ENCODE measurements at places on chromosomes 13 and 19.
A peak's percentile ranks its signal among the peaks of the same experiment; 100 is the strongest.

GRCh38 chr13:27569405-27569804 lies 50.9 kb downstream of the LNX2 start:
- no peak for DNase-seq

DNA sequence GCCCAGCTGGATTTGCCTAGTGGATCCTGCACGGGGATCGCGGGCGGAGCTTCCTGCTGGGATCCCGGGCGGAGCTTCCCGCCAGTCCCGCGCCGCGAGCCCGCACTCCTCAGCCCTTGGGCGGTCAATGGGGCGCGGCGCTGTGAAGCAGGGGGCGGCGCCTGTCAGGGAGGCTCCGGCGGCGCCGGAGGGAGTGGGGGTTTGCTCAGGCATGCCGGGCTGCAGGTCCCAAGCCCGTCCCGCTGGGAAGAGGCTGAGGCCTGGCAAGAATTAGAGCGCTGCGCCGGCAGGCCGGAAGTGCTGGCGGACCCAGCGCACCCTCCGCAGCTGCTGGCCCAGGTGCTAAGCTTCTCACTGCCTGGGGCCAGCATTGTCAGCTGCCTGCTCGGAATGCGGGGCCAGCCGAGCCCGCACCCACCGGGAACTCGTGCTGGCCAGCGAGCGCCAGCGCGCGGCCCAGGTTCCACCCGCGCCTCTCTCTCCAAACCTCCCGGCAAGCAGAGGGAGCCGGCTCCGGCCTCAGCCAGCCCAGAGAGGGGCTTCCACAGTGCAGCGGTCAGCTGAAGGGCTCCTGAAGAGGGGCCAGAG lies 119.6 kb downstream of the PRR20E start:
- no peak for DNase-seq

DNA sequence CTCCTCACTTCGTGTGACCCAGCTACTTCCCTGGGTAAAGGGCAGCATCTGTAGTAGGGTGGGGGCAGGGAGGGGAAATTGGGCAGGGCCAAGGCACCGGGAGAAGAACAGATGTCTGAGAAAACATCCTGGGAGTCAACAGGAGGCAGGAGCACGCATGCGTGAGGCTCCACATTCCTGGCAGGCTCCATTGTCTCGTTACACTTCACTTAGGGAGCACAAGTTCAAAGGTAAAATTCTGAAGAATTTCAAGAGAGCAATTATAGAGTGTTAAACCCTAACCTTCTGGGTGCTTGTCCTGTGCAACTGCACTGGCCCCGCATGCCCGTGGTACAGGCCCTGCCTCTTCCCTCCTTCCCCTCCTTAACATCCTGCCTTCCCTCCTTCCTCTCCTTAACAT lies 79.6 kb upstream of the POMP start:
- DNase-seq = no peak

DNA sequence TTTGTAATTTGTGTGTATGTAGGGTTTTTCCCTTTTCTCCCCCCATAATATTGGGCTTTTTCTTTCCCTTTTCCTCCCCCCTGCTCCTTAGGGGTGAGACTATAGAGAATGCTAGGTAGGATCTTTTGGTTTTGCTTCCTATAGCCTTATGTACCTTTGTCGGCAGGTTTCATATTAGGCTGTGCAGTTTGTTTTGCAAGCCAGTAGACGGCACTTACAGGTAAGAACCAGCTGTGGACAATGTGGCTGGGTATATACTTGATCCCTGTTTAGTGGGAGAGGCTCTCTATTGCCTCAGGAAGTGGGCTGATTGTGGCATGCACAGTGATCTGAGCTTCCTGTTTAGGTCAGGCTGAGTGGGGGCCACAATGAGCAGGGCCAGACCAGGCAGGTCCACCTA lies 359.2 kb upstream of the OBI1 start:
- DNase-seq = no peak

DNA sequence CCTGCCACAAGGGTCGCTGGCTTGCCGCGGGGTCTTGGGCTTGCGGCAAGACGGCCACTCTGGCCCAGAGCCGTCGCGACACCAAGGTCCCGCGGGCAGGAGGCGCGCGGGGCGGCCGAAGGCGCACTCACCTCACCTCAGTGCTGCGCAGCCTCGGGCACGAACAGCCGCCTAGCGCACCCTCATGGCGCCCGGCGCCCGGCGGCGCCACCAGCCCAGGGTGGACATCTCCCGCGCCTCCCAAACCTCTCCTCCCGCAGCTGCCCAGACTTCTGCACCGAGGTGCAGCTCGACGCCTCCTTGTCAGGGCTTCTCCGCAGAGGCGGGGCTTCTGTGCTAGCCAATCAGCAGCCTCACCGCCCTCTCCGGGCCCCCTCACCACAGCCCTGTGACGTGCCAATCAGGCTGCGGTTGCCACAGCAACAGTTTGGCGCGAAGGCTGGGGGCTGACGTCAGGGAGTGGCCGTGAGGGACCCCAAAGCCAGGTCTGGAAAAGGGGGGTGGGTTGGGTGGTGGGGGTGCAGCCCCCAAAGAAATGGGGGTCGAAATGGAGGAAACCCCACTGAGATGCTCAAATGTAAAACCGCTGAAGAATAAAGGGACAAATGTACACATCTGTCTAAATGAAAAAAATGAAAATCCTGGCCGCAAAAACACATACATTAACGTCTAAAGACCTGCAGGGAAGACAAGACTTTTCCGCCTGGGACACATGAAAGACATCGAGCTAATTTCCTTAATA lies at the start of the genes PEG3 and ZIM2:
PEG3 (minus strand) TSS at position 276 of the 742 bp plus-strand sequence. CDS start 16,071 bp downstream, outside the sequence.
ZIM2 (minus strand) TSS at position 276 of the 742 bp plus-strand sequence. CDS start 16,449 bp downstream, outside the sequence.
- peak; percentile 42 for DNase-seq

- DNase-seq = no peak
These were observed 20.9 kb downstream of the VSTM2B start for GRCh38 chr19:29546583-29547190.

GRCh38 chr13:29362849-29363604 lies 232.5 kb downstream of the SLC7A1 start:
- no peak for DNase-seq

- DNase-seq = no peak
These were observed 54.6 kb downstream of the SPATA13 start for GRCh38 chr13:24215126-24215525.

DNA sequence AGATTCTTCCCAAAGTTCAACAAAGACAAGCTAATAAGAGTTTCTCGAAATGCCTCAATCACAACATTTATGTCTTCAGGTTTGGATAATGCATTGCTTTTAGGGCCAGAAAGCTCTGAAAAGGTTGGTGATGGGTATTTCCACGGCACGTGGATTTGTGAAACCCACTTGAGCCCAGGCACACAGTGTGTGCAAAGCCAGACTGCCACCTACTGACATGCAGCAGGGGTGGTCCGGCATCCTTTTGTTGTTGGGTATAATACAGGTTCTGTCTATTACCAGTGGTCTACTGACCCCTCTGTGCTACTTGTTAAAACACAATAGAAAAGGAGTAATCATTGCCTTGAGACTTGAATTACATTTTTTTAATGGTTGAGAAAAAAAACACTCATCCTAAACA lies 225.6 kb downstream of the RAP2A start:
- no peak for DNase-seq

GRCh38 chr19:20287070-20287469 lies 120.1 kb downstream of the ZNF486 start:
- no peak for DNase-seq

GRCh38 chr13:42794577-42795275 lies 13.3 kb downstream of the FAM216B start:
- DNase-seq = no peak

DNA sequence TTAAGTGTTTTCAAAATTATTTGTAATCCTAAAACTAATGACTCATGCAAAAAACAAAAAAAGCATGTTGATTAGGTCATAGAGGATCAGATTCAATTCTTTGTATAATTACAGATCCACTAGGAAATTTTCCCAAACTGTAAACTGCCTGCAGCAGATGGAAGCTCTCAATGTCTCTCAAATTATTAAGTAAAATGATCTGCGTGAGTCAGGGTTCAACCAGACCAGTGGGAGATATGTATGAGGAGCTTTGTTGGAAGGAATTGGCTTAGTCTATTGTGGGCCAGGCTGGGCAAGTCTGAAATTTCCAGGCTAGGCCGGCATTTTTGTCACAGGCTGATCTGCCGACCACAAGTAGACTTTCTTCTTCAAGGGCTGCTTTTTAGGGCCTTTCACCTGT lies 14.4 kb upstream of the SACS start:
- no peak for DNase-seq

DNA sequence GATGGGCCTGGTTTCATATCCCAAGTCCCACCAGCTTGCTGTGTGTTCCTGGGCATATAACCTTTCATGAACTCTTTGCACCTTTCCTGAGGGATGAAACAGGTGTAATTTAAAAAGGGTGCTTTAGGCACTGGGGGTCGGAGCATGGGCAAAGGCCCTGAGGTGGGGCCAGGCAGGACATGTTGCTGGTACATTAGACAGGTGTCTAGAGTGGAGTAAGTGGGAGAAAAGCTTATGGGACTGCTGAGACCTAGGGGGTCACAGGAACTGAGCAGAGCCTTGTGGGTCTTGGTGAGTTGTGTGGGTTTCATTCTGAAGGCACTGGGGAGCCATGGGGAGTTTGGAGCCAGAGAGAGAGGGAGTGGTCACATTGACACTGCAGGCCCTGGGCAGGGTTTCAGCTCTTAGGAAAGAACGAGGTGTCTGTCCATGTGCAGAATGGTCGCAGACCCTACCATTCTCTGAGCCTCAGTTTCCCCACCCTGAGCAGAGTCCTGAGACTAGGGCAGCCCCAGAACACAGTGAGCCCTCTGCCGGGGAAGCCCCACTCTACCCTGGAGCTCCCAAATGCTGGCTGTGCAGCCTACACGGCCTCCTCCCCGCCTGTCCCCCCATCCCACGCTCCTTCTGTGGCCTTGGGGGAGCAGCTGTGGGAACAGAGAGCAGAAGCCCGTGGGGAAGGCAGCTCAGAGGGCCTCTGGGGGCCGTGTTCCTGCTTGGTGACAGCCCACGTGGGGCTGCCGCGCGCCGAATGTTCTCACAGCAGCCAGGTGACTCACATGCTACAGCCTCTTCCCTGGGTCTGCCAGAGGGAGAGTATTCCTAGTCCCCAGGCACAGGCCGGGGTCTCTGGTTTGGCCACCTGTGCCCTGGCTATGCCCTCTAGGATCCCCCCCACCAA lies 7.3 kb upstream of the HOMER3 start:
- DNase-seq = no peak

GRCh38 chr13:40960716-40961115 lies 58.4 kb downstream of the ELF1 start:
- no peak for DNase-seq

DNA sequence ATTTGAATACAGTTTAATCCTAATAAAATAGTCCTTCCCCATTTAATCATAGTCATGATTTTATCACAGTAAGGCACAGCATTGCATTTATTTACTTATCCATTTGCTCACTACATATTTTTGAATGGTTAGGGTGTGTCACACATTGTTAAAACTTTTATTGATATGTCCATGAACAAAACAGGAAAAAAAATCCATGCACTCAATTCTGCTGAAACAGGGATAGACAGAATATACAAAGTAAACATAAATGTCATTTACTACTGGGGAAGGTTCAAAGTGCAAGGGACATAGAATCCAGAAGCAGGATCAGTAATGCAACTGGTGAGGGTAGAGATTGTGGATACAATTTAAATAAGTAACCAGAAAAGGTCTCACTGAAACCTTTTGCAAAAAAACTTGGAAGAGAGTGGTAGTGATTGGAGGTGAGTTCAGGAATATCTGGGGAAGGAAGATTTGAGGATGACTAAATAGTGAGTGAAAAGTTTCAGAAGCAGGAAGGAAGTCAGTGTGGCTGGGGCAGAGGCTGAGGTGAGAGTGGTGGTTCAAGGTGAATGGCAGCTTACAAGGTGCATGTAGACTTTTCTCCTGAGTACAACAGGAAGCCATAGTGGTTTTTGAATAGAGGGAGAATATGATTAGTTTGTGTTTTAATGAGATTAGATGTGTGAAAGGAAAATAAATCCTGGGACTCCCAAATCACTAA lies 387.2 kb upstream of the ATXN8OS start:
- DNase-seq = no peak

DNA sequence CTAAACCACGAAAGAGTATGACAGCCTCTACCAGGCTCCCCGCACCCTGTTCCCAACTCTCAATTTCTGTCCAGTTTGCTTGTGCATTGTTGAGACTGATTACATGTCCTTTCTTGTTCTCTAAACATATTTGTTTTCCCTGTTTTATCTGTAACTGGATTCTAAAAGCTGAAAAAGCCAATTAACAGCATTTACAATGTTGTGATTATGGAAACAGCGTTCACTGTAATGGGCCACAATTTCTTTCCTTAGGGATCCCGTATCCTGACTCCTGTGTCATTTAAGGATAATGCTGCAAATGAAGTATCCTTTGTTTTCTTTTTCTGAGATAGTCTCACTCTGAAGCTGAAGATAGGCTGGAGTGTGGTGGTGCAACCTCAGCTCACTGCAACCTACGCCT lies 20.5 kb downstream of the EBPL start:
- DNase-seq = no peak

- no peak for DNase-seq
These were observed 722.1 kb downstream of the DACH1 start for GRCh38 chr13:71144883-71145282.

DNA sequence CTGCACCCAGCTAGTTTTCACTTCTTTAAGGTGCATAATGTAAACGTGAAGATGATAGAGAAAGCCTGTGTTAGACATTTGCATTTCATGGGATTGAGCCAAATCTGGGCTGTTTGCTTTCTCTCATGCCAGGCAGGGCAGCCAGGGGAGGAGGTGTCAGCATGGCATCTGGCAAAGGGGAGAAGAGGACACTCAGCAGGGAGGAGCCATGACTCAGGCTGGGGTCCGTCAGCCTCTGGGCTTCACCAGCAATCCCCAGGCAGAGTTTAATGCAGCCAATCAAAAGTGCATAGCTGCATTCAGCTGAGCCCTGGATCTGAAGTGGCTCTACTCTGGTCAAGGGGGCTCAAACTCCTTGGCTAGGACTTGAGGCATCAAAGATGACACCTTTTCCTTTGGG lies 23.5 kb downstream of the EBPL start:
- DNase-seq = no peak

DNA sequence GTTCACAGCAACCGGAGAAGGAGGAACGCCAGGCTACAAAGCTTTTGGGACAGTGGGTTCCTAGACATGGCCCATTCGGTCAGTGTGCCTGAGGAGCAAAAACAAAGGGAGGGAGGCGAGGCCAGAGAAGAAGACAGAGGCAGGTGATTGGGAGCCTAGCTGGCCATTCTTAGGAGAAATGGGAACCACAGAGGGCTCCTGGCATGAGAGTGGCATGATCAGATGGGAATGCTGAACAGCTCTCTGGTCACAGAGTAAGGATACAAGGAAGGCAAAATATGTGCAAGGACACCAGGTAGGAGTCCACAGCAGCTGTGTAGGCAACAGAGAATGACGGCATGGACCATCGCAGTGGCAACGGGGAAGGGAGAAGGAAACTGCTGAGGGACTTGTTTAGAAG lies 82.4 kb downstream of the EFNB2 start:
- DNase-seq = no peak

- no peak for DNase-seq
These were observed 16.3 kb downstream of the ZNF714 start for GRCh38 chr19:21098291-21098690.

Data from omental fat pad (tissue), 4 donors.